ENCODE measurements at places on chromosomes 12 and 14.

GRCh38 chr12:13071305-13072280 lies 27.4 kb downstream of the FAM234B start:
- DNase-seq, result no peak

GRCh38 chr12:16163901-16164300 lies 113.6 kb downstream of the SLC15A5 start:
- no peak for DNase-seq

DNA sequence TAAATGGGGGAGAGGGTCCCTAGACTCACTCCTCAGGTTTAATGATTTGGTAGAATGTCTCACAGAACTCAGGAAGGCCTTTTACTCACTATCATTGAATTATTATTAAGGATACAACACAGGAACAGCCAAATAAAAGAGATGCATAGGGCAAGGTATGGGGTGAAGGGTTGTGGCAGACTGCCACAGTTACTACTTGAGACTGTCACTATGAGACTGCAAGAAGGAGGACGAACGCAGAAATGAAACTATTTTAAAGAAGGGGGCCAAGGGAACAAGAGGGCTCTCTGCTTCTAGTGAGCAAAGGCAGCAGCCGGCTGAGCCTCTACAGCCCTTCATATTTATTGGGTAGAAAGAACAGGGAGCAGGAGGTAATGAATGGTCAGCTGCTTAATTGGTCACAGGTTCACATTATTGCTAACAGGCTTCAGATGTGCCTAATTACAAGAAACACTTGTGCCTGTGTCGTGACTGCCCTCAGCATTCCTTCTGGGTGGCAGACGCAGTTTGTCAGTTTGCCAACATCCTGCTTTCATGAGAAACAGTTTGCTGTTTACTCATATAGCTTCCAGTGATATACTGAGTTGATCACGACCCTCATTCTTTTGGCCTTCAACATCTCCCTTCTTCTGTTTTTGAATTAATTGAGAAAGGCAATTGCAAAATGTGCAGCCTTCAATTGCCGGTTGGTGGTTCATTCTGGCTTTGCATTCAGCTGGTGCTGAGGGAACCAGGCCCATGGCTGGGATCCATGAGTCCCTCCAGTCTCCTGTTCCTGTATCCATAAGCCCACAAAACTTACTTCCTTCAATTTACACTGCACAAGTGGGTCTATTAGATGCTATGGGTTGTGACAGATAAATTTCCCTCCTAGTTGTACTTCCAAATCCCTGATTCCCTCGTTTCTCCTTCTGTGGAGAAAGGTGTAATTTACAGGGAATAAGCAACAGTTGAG lies 82.8 kb upstream of the PLEKHG7 start:
- DNase-seq, result no peak

- DNase-seq, result no peak
These were observed 8.2 kb downstream of the DMAC2L start for GRCh38 chr14:50320283-50320682.

DNA sequence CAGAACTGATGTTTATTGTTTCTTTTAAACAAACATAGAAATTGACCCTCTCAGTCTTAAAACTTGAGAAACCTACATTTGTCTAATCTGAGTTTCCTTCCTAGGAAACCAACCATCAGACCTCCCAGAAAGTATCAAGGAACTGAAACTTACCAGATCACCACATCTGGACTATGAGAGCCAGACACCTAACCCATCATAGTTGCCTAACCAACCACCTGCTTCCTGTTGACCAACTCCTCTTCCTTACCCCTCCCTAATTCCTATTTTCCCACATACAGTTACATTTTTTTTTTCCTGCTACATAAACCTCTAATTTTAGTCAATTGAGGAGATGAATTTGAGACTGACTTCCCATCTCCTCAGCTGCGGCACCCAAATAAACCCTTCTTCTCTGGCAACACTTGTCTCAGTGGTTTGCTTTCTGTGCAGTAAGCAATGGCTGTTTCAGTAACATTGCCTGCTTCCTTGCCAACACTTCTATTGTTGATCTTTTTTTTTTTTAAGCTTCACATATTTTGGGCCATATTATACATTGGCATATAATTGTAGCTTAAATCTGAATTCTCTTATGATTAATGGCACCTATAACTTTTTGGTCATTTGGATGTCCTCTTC lies 34.3 kb downstream of the KLRD1 start:
- peak; percentile 62 for DNase-seq

GRCh38 chr12:7161811-7162210 lies 27.7 kb upstream of the PEX5 start:
- no peak for DNase-seq

DNA sequence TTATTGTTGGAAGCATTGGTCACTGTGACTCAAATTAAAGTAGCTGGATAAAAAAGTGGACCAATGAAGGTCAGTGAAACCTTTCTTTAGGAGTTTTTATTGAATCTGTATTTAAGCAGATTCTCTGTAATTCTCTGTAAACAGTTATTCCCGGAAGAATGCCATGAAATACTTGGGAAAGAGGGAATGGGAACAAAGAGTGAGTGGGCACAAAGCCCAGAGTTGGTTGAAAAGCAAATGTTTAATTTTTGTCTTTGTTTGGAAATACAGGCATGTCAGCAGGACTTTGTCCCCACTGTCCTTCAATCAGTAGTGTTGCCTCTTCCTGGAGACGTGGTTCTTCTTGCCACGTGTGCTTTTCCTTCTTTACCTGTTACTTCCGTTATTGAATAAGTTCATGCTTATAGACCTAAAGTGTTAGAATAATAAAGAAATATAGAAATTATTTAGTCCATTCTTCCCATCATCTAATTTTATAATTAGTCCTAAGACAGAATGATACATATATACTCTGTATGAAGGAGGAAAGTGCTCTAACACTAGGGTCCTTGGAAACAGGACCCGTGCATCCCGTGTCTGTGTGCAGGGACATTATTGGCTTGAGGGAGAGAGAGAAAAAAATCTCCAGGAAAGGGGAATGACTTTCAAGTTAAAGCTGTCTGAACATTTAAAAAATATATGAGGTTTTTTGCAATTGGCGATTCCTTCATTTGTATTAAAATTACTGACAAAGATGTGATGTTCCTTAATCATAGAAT lies 2.0 kb upstream of the ANG start:
- no peak for DNase-seq

- peak; percentile 87 for DNase-seq
These were observed at the start of gene TOMM20L for GRCh38 chr14:58395812-58396788. TSS of gene TOMM20L (plus strand) at chr14:58395930. CDS start at chr14:58395958, 28 bp downstream.

- no peak for DNase-seq
These were observed 466 bp downstream of the SAV1 start for GRCh38 chr14:50667684-50667995.
